ENCODE measurements at places on chromosomes 11 and 22. TPM values are rescaled to one million over a fixed set of nuclear protein-coding genes. Genes with fewer than 3 reads are reported as not detected.

- no peaks in the 10 kb centered on the region for H3K27me3 ChIP-seq
- H3K4me1 ChIP-seq: no peaks in the 10 kb centered on the region
- DNase-seq: peak; percentile 14
These were observed 40.6 kb downstream of the MUC6 start for GRCh38 chr11:995752-996420.

DNA sequence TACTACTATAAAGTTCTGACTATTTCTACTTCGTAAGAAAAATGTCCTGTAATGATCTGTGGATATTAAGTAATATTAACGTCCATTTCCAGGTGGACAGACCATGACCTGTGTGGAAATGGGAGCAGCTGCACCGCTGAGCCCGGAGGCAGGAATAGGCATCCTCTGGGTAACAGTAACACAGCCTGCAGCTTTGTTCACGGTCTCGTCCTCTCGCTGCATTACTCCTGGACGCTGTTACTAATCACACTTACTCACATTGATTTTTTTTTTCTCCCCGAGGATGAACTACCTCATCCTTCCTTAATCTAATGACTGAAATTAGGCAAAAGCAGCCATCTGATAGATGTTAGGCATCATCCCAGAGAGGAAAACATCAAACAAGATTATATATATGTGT lies 345.7 kb upstream of the NARS2 start:
- 0 out of 2 replicates have a peak, but pooled peaks cover 2% of the 10 kb centered on the region for H3K27me3 ChIP-seq
- H3K27ac ChIP-seq: no peak overlapping the region
- DNase-seq: no peak

DNA sequence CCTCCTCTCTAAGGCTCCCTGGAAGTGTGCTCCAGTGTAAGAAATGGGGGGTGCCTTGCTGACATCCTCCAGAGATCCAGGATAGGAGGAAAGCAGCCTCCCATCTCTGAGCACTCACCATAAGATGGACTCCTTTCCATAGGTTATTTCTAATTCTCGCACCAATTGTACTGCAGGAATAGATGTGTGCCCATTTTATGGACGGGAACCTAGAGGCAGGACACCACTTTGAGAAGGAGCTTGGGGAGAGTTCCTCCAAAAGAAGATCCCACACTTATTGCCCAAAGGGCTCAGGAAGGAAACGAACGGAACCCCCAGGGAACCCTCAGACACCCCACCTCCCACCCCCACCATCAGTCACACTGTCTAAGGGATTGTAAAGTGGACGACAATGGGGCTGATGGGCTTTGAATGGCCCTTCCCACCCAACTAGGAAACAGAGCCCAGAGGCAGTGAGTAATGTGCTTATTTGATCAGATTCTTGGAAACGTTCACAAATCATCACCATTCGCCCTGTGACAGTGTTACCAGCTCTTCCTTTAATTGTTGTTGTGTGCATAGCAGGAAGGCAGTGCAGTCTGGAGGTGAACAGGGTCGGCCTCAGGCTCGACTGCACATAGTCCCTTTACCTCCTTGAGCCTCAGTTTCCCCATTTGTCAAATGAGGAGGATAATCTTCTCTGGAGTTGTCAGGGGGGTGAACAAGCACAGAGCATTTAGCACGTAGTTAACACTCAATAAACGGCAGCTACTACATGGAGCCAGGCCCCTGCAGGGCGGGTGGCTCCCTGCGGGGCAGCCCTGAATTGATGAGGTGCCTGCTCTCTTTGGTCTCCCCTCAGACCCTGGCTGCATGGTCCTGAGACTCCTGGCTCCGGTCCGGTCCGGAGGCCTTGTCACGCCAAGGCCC lies 8.4 kb upstream of the MN1 start:
- H3K4me3 ChIP-seq: no peak overlapping the region

- no peaks in the 10 kb centered on the region for H3K36me3 ChIP-seq
- H3K4me1 ChIP-seq: peaks cover 27% of the 10 kb centered on the region
- DNase-seq: peak; percentile 55
- H3K27me3 ChIP-seq: no peaks in the 10 kb centered on the region
These were observed 1.1 kb downstream of the EED start for GRCh38 chr11:86245369-86246292.

DNA sequence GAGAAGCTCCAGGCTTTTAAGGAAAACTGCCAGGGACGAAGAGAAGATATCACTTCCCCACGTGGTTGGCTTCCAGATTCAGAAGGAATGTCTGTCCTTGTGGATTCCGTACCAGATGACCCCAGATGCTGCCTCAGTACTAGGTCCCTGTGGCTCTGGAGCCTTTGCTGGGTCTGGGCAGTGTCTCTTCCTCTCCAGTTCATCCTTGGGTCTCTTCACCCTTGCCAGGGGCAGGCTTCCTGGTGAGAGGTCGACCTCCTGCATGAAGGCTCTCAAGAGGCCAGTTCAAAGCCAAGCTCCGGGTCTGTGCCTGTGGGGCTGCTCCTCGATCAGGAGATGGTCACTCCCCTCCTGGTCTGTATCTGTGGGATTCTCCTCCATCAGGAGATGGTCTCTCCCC lies 74.7 kb upstream of the B3GAT1 start:
- H3K36me3 ChIP-seq: no peaks in the 10 kb centered on the region
- H3K4me1 ChIP-seq: no peaks in the 10 kb centered on the region
- H3K27me3 ChIP-seq: no peaks in the 10 kb centered on the region
- no peak overlapping the region for H3K27ac ChIP-seq
- no peak for DNase-seq
- H3K4me3 ChIP-seq: no peak overlapping the region

DNA sequence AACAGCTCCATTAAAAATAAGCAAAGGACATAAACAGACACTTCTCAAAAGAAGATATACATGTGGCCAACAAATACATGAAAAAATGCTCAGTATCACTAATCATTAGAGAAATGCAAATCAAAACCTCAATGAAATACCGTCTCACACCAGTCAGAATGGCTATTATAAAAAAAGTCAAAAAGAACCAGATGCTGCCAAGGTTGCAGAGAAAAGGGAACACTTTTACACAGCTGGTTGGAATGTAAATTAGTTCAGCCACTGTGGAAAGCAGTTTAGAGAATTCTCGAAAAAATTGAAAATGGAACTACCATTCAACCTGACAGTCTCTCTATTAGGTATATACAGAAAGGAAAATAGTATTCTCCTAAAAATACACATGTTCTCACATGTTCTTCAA lies 102.4 kb upstream of the FIBIN start:
- H3K27me3 ChIP-seq: no peaks in the 10 kb centered on the region
- DNase-seq: no peak
- H3K4me3 ChIP-seq: no peak overlapping the region
- H3K4me1 ChIP-seq: 0 out of 2 replicates have a peak, but pooled peaks cover 8% of the 10 kb centered on the region
- H3K36me3 ChIP-seq: no peaks in the 10 kb centered on the region
- no peak overlapping the region for H3K27ac ChIP-seq

GRCh38 chr11:58963551-58964104 lies 24.3 kb downstream of the GLYATL1 start:
- H3K27me3 ChIP-seq: peaks cover 36% of the 10 kb centered on the region
- H3K4me3 ChIP-seq: peak overlapping the region; percentile 45
- no peak overlapping the region for H3K27ac ChIP-seq
- 0 out of 2 replicates have a peak, but pooled peaks cover 3% of the 10 kb centered on the region for H3K4me1 ChIP-seq
- H3K36me3 ChIP-seq: no peaks in the 10 kb centered on the region
- peak; percentile 40 for DNase-seq

Gene APLNR
- total RNA-seq: not detected

DNA sequence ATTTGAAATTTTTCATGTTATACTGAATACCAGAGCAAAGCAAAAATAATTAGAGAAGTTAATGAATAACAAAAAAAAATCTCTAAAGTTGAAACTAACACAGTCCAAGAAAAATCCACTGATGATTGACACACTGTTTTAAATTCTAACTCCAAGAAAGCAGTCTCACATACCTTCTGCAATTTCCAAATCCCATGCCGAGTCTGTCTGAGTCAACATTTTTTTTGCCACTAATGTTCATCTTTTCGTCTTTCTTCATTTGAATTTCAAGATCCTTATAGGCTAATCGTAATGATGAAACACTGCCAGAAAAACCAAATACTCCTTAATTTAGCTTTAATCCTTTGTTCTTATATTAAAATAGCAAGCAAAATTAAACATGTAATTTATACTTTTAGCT lies 39.5 kb downstream of the ARFGAP3 start:
- peak overlapping the region; percentile 4 for H3K27ac ChIP-seq
- H3K4me3 ChIP-seq: no peak overlapping the region
- H3K4me1 ChIP-seq: peaks cover 28% of the 10 kb centered on the region
- peaks cover 57% of the 10 kb centered on the region for H3K36me3 ChIP-seq
- no peaks in the 10 kb centered on the region for H3K27me3 ChIP-seq
- DNase-seq: peak; percentile 35

Gene PARVG
- total RNA-seq: not detected

DNA sequence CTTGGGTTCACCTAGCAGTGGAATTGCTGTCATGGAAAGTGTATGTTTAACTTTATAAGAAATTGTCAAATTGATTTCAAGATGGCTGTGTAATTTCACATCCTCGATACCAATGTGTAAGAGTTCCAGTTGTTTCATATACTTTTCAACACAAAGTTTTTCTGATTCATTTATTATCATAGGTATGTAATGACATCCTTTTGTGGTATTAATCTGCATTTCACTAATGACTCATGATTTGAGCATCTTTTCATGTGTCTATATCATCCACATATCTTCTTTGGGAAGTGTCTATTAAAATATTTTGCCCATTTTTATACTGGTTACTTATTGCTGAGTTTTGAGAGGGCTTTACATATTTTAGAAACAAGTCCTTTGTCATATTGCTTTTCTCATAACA lies 17.0 kb upstream of the GLYATL1B start:
- no peaks in the 10 kb centered on the region for H3K36me3 ChIP-seq
- no peak for DNase-seq
- H3K27ac ChIP-seq: no peak overlapping the region
- H3K27me3 ChIP-seq: peaks cover 54% of the 10 kb centered on the region
- H3K4me3 ChIP-seq: no peak overlapping the region

GRCh38 chr11:108734956-108735559 lies 70.2 kb downstream of the DDX10 start:
- no peak overlapping the region for H3K27ac ChIP-seq
- H3K36me3 ChIP-seq: no peaks in the 10 kb centered on the region
- peak; percentile 24 for DNase-seq
- peaks cover 15% of the 10 kb centered on the region for H3K4me1 ChIP-seq
- no peak overlapping the region for H3K4me3 ChIP-seq

Gene GP1BB
- total RNA-seq: 10.2 TPM

Gene OR51B5
- not detected for total RNA-seq

DNA sequence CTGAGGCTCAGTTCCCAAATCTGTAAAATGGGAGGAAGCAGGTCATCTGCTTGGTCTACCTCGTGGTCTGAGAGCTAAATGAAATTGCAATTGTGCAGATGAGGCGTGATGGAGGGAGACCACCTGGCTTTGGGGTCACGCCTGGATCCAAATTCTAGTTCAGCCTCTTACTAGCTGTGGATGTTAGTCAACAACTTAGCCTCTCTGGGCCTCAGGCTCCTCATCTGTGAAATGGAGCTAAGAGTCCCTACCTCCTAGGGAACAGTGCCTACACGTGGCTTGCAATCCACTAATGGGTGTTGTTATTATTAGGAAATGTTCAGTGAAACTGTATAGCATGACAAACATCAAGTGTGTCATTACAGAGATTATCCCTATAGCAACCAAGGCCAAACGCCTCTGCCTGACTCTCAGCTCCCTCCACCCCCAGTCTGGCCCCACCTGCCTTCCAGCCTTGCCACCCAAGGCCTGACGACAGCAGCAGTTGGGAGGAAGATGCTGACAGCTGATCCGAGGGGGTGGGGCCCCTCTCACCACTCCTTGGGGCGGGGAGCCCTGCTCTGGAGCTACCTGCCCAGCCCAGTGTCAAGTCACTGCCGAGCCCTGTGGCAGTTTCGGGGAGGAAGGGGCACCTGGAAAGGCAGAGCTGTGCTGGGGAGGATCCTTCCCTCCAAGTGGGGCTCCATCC lies 1.7 kb upstream of the RHOD start:
- H3K27ac ChIP-seq: peak overlapping the region; percentile 35
- H3K36me3 ChIP-seq: no peaks in the 10 kb centered on the region
- no peaks in the 10 kb centered on the region for H3K27me3 ChIP-seq
- H3K4me3 ChIP-seq: no peak overlapping the region
- H3K4me1 ChIP-seq: peaks cover 20% of the 10 kb centered on the region

DNA sequence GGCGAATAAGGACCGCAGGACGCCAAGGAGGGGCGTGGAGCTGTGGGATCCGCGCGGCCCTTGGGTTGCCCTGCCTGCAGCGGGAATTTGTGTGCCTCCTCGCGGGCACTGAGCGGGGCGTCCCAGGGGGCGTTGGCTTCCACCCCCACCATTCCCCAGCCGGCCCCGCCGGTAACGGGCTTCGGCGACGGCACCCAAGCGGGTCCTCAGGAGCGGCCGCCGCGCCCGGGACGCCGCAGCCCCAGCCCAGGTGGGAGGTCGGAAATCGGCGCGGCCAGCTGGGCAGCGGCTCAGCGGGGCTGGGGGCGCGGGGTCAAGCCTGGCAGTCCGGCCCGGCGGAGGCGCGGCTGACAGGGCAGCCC lies 320 bp downstream of the CLTCL1 start:
- peak overlapping the region; percentile 79 for H3K4me3 ChIP-seq
- no peaks in the 10 kb centered on the region for H3K27me3 ChIP-seq
- H3K4me1 ChIP-seq: peaks cover 39% of the 10 kb centered on the region

Gene PRDM10
- 5.7 TPM for total RNA-seq

GRCh38 chr11:94129512-94130297 lies 1.1 kb downstream of the PANX1 start:
- H3K27ac ChIP-seq: peak overlapping the region; percentile 96
- no peak for DNase-seq
- peaks cover 44% of the 10 kb centered on the region for H3K4me1 ChIP-seq
- H3K36me3 ChIP-seq: no peaks in the 10 kb centered on the region
- no peaks in the 10 kb centered on the region for H3K27me3 ChIP-seq

- no peak overlapping the region for H3K27ac ChIP-seq
- no peaks in the 10 kb centered on the region for H3K36me3 ChIP-seq
- H3K4me1 ChIP-seq: peaks cover 4% of the 10 kb centered on the region
- H3K4me3 ChIP-seq: no peak overlapping the region
- no peaks in the 10 kb centered on the region for H3K27me3 ChIP-seq
- peak; percentile 87 for DNase-seq
These were observed 2.4 kb upstream of the IFITM2 start for GRCh38 chr11:304915-305843.
